Stimulated activated CD4-positive, alpha-beta T cell treated with anti-CD3 and anti-CD28 coated beads, Interleukin-15, amount 100 ng/mL, for 1 hour (primary cell): ENCODE measurements at places on chromosomes 2 and 18.

GRCh38 chr2:223944703-223945531 lies at the start of gene WDFY1:
Gene WDFY1 (minus strand): TSS chr2:223945335. CDS start chr2:223945284, 51 bp downstream.
- peak; percentile 61 for DNase-seq

- DNase-seq, result no peak
Observed at GRCh38 chr2:105473011-105473410, 74.2 kb upstream of the FHL2 start.

GRCh38 chr18:37508207-37508606 lies 57.4 kb downstream of the CELF4 start:
- no peak for DNase-seq

- DNase-seq, result no peak
Observed at GRCh38 chr2:43526994-43527393, 68.8 kb downstream of the THADA start.

DNA sequence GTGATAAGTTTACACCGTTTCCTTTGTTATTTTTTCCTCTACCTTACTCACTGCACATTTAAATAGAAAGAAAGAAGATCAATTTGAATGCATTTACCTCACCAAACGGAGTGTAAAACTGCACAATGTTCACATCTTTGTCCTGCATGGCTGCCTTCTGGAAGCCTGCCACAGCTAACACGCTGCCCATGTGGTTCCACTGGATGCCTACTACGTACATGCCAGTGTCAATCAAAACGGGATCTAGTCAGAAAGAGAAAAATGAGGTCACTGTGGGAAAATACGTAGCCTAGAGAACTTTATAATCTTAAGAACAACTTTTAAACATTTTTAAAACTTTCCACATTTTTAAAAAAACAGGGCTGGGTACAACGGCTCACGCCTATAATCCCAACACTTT lies 16.4 kb downstream of the WDR35 start:
- DNase-seq, result no peak

GRCh38 chr2:69205491-69205890 lies 181.5 kb downstream of the GFPT1 start:
- DNase-seq, result no peak

GRCh38 chr2:80499095-80499494 lies 194.5 kb upstream of the LRRTM1 start:
- DNase-seq, result no peak

DNA sequence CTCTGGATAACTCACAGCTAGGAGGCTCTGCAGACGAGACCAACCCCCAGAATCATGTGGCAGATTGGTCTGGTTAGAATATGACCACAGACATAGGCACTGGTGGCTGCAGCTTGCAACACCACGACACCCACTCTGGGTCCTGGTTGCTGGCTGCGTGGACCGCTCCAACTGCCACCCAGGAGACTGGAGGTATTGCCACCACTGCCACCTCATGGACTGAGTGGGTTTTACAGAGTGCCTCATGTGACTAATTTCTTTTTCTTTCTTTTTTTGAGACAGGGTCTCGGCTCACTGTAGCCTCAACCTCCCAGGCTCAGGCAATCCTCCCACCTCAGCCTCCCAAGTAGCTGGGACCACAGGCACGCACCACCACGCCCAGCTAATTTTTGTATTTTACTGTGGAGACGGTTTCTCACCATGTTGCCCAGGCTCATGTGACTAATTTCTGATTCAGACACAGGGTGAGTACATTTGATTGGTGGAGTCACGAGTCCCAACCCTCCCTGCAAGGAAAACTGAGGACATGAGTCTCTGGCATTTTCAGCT lies 29.9 kb upstream of the NT5DC4 start:
- DNase-seq, result peak; percentile 40

GRCh38 chr2:22600999-22601398 lies 784.0 kb upstream of the KLHL29 start:
- no peak for DNase-seq

GRCh38 chr18:51053814-51054213 lies 23.8 kb downstream of the SMAD4 start:
- DNase-seq, result no peak

DNA sequence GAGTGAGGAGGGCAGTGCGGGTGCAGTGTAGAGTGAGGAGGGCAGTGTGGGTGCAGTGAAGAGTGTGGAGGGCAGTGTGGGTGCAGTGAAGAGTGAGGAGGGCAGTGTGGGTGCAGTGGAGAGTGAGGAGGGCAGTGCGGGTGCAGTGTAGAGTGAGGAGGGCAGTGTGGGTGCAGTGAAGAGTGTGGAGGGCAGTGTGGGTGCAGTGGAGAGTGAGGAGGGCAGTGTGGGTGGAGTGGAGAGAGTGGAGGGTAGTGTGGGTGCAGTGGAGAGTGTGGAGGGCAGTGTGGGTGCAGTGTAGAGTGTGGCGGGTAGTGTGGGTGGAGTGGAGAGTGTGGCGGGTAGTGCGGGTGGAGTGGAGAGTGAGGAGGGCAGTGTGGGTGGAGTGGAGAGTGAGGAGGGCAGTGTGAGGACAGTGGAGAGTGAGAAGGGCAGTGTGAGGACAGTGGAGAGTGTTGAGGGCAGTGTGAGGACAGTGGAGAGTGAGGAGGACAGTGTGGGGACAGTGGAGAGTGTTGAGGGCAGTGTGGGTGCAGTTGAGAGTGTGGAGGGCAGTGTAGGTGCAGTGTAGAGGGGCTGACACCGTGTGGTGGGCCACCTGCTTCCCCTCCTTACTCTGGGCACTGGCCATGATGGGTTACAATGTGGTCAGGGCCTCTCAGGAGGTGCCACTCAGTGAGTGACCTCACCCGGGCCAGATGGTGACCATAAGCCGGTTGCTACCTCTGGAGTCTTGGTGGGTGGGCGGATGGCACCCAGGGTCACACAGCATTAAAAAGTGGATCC lies 28.5 kb downstream of the INPP4A start:
- no peak for DNase-seq

DNA sequence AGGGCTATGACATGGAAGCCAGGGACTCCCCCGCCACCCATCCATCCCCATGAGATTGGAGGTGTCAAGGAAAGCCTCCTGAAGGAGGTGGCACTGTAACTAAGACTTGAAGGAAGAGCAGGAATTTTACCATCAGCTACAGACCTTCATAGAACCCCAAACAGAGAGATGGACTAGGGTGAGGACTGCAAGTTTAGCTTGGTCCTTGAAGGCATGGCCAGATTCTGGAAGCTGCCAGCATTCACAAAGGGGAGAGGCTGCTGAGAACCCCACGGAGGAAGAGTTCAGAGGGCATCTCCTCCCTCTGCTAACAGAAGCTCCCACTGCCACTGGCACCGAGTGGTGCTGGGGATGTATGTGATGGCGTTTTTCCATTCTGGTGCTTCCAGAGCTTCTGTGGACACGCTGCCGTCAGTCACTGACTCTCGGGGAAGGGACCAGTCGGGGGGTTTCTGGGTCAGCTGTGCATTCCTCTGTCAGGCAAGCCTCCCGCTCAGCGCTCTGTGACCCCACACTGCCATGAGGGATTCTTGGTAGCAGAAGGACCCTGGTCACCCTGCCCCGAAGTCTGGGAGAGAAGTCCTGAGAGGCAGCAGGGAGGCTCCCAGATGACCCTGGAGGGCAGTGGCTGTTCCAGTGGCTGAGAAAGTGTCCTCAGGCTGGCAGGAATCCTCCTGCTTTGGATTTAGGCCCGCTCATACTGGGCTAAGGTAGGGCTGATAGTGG lies 18.1 kb downstream of the TMEM185B start:
- DNase-seq, result no peak

- DNase-seq, result no peak
Observed at GRCh38 chr2:64410671-64411070, 43.3 kb upstream of the LGALSL start.

- DNase-seq, result no peak
Observed at GRCh38 chr2:226491112-226491511, 308.5 kb downstream of the IRS1 start.

- DNase-seq, result no peak
Observed at GRCh38 chr2:216553093-216553478, 54.4 kb downstream of the RPL37A start.

DNA sequence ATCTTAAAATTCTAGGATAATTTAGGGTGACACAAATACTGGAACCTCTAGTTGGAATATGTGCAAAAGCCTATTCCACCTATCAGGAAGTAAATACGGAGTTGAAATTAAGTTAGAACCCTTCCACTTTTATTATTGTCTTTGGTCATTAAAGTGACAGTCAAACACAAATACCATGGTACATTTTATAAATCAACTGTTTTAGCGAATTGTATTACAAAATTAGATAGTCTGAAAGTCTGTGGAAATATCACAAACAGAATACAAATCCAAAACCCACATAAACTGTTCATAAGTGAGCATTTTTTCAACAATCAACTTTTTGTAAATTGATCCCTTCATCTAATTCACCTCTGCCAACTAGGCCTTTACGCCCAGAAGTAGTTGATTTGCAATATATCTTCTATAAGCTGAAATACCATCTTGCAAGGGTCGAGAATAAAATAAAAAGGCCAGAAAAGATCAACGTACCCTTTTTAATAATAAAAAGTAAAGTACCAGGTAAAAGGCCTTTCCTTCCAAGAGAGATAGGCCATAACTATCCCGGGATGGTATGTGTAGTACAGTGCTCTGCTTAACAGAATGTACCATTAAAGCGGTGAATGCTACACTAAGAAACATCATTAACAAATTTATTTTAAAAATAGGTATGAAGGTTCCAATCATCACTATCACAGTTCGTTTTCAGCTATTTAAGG lies 1.3 kb downstream of the USP34 start:
- DNase-seq, result no peak

DNA sequence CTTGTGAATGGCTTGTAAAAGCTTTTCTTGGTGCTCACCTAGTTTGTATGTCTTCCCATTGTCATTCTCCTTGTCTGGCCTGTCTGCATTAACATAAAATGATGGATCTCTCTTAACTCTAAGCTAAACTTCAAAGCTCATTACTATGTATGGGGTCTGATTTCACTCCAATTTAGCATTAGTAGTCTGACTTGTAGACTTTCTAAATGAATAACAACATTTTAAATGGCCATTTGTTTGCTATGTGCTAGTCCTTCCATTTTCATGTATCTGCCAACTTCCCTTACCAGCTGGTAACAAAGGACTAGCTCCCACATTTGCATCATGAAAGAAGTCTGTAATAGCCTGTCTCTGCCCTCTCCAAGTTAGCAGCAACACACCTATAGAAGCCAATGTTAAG lies 324.2 kb upstream of the RGPD4 start:
- no peak for DNase-seq

- no peak for DNase-seq
Observed at GRCh38 chr18:33157893-33158292, 282.6 kb downstream of the CCDC178 start.

DNA sequence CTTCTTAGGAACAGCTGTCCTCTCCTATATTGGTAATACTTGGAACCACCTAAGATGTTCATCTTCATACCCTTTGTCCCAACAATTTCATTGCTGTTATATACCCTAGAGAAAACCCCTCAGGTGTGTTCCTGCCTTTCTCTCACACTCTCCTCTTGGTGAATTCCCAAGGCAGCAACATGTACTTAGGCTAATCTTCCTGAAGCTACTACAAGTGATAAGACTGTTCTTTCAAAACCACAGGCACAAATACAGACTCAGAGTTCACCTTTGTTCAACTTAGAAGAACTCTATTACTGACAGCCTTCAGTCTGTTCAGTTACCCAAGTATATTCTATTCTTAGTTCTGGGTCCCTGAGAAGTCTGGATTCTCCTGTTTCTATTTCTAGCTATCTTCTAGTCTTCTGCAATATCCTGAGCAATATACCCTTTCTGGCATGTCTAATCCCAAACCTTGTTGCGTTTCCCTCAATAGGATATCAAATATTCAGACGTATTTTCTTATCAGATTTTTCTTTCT lies 247.7 kb upstream of the STON1 start:
- no peak for DNase-seq

DNA sequence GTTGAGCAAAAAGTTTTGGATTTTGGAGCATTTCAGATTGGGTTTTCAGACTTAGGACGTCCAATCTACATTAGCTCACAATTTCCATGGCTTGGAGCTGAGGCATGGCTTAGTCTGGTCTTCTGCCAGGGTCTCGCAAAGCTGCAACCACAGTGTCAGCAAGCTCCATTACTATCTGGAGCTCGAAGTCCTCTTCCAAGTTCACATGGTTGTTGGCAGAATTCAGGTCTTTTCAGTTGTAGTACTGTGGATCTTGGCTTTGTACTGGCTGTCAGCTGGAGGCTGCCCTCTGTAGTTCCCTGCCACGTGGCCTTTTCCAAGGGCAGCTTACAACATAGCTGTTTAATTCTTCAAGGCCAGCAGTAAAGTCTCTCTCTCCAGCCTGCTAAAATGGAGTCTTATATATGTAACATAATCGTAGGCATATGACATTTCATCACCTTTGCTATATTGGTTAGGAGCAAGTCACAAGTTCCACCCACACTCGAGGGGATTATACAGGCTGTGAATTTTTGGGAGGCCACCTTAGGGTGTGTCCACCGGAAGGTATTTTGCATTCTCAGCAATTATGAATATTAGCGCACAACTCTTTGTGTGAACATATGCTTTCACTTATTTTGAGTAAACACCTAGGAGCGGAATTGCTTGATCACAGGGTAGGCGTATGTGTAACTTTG lies 41.5 kb upstream of the EPC2 start:
- no peak for DNase-seq

DNA sequence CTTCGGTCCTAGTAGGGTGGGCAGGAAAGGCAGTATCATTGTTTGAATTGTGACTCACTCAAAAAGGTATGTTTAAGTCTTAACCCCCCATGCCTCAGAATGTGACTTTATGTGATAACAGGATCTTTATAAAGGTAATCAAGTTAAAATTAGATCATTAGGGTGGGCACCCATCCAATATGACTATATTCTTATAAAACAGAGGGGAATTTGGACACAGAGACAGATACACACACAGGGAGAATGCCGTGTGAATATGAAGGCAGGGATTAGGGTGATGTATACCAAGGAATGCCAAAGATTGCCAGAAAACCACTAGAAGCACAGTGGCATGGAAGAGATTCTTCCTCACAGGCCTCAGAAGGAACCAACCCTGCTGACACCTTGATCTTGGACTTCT lies 281.8 kb downstream of the CLIP4 start:
- DNase-seq, result no peak

GRCh38 chr18:21997207-21998143 lies 171.9 kb upstream of the GATA6 start:
- no peak for DNase-seq

- no peak for DNase-seq
Observed at GRCh38 chr2:12862541-12862940, 145.8 kb downstream of the TRIB2 start.

DNA sequence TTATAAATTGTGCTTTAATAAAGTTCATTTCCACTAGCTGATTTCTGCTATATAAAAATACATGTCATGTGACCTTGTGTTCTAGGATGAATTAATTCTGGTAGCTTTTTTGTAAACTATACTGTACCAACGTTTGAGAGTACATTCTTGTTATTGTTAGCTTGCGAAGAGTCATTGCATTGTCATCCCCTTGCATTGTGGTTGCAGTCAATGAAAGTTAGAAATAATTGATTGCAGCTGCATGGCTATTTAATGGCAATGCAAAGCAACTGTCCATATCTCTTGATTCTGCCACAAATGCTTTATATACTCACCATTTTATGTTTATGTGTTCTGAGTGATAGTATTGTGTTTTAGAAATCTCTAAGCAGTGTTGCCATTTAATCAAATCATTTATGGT lies 91.6 kb downstream of the ZNF407 start:
- no peak for DNase-seq

GRCh38 chr2:65834771-65835475 lies 402.5 kb upstream of the SPRED2 start:
- no peak for DNase-seq
